ENCODE measurements at places on chromosomes 7 and 10.

- no peak for DNase-seq
Observed at GRCh38 chr10:95475003-95475383, 86.2 kb downstream of the SORBS1 start.

DNA sequence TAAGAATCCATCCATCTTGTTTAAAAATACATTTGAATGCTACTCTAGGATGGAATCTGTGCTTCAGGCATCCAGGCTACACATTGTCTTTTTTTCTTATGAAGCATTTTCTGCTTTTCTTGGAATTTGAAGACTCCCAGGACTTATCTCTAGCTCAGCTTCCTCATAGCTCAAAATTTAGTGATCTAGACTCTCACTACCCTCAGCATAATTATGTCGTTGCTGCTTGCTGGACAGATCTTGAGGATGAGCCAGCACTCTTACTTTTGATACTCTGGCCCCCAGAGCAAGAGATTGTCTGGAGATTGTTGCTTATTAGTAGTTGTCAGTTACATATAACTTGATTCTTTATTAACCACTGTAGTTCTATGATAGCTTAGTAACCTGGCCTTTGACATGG lies 83.3 kb upstream of the FGL2 start:
- no peak for DNase-seq

DNA sequence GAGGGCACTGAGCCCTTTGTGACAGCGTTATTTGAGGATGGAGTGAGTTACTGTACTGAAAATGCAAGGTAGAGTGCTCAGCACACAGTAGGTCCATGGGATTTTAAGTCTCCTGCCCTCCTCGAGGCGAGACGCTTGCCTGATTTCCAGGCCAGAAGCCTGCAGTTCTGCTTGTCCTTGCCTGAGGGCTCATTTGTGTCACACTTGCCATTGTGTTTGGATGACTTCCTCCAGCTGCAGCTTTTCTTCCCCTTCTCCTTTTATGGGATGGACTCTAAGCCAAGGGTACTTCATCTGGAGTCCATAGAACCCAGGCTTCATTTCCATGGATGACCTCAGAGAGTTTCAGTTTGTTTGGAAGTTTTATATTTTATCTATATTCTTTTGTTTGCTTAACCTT lies 304.2 kb upstream of the BMPER start:
- DNase-seq, result no peak

GRCh38 chr10:1214882-1215540 lies 158.8 kb downstream of the WDR37 start:
- DNase-seq, result no peak

- peak; percentile 95 for DNase-seq
Observed at GRCh38 chr10:3077940-3078630, 10.7 kb downstream of the PFKP start.

DNA sequence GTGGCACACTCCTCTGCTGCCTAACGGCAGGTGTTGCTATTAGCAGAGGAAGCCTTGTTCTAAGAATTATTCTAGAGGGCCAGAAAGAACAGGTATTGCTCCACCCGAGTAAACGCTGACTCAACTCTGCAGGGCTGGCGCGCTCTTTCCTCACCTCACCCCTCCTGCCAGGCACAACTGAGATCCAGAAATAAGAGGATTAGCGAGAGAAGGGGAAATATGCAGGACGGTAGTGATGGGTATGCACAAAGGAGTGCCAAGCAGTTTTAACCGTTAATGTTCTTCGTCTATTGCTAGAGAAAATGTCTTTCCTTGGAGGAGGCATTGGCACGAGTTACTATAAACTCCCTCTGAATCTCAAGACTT lies 369 bp upstream of the SCIN start:
- DNase-seq, result no peak

GRCh38 chr10:71334221-71334791 lies 15.2 kb downstream of the SLC29A3 start:
- DNase-seq, result no peak

- DNase-seq, result no peak
Observed at GRCh38 chr10:43867667-43868565, 219.2 kb upstream of the ZNF32 start.

- DNase-seq, result no peak
Observed at GRCh38 chr10:45179691-45180090, 135.7 kb downstream of the OR13A1 start.

- no peak for DNase-seq
Observed at GRCh38 chr7:134014935-134015334, 112.2 kb upstream of the LRGUK start.

All from smooth muscle cell of the brain vasculature (primary cell).